ENCODE measurements at places on chromosomes 6 and 20. TPM values are rescaled to one million over a fixed set of nuclear protein-coding genes. Genes with fewer than 3 reads are reported as not detected.
A peak's percentile ranks its signal among the peaks of the same experiment; 100 is the strongest.

OVOL2 gene
- not detected for polyA plus RNA-seq

GRIK2 gene
- polyA plus RNA-seq, result not detected

- DNase-seq, result no peak
- peaks cover 9% of the 10 kb centered on the region for H3K27me3 ChIP-seq
- no peak overlapping the region for H3K4me3 ChIP-seq
- H3K4me1 ChIP-seq, result no peaks in the 10 kb centered on the region
These were observed 63.9 kb upstream of the SLCO4A1 start for GRCh38 chr20:62578294-62578897.

DNA sequence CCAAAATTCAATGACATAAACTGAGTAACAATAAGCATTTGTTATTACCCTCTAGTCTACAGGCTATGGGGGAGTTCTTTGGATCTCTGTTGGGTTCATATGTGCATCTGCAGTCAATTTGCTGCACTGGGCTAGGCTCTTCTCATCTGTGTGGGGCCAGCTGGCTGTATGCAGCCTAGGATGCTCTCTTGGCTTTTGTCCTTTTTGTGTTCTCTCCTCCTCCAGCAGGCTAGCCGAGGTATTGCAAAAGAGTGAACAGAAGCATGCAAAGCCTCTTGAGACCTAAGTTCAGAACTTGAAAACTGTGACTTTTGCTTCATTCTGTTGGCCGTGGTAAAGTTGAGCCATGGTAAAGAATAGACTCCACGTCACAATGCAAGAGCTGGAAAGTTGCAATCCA lies 62.8 kb upstream of the FOXO3 start:
- DNase-seq, result no peak
- H3K27ac ChIP-seq, result no peak overlapping the region
- H3K27me3 ChIP-seq, result no peaks in the 10 kb centered on the region
- peaks cover 8% of the 10 kb centered on the region for H3K36me3 ChIP-seq

GRCh38 chr6:120872262-120872578 lies 462.1 kb downstream of the TBC1D32 start:
- H3K36me3 ChIP-seq, result no peaks in the 10 kb centered on the region
- peaks cover 4% of the 10 kb centered on the region for H3K27me3 ChIP-seq
- H3K27ac ChIP-seq, result no peak overlapping the region
- DNase-seq, result no peak
- H3K4me1 ChIP-seq, result no peaks in the 10 kb centered on the region

GRCh38 chr6:127737009-127737486 lies 160.1 kb downstream of the C6orf58 start:
- no peak overlapping the region for H3K27ac ChIP-seq
- H3K36me3 ChIP-seq, result no peaks in the 10 kb centered on the region
- no peaks in the 10 kb centered on the region for H3K27me3 ChIP-seq
- no peaks in the 10 kb centered on the region for H3K4me1 ChIP-seq
- DNase-seq, result peak; percentile 35

LY6G6C gene
- polyA plus RNA-seq, result not detected

GRCh38 chr6:79138146-79138545 lies 60.1 kb upstream of the PHIP start:
- H3K36me3 ChIP-seq, result no peaks in the 10 kb centered on the region
- no peak for DNase-seq
- peaks cover 12% of the 10 kb centered on the region for H3K27me3 ChIP-seq
- H3K4me3 ChIP-seq, result no peak overlapping the region
- no peak overlapping the region for H3K27ac ChIP-seq

GRCh38 chr6:132863895-132864294 lies 49.5 kb downstream of the RPS12 start:
- no peaks in the 10 kb centered on the region for H3K36me3 ChIP-seq
- H3K4me1 ChIP-seq, result no peaks in the 10 kb centered on the region
- no peak overlapping the region for H3K27ac ChIP-seq

- peaks cover 14% of the 10 kb centered on the region for H3K4me1 ChIP-seq
- H3K27me3 ChIP-seq, result no peaks in the 10 kb centered on the region
- no peak overlapping the region for H3K27ac ChIP-seq
- no peak for DNase-seq
- H3K36me3 ChIP-seq, result peaks cover 20% of the 10 kb centered on the region
These were observed 152.0 kb downstream of the TASP1 start for GRCh38 chr20:13486694-13487093.

- no peak overlapping the region for H3K27ac ChIP-seq
- DNase-seq, result no peak
- H3K4me3 ChIP-seq, result peak overlapping the region; percentile 83
These were observed 88.1 kb upstream of the TGM3 start for GRCh38 chr20:2207770-2208097.

DNA sequence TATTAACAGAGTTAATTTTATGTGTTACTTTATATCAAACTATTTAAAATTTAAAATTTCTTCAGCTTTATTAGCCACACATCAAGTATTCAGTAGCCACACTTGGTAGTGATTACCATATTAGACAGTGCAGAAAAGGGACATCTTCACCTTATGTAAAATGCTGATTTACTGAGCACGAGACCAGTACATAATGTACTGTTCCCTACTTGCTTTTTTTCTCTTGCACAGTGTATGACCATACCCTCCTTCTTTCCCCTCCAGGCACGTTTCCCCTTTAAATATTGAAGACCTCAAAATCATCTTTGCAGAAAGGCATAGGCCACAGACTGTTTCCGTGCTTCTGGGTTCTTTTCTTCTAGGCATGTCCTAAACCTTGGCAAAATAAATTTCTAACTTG lies 17.9 kb downstream of the DSTN start:
- peaks cover 2% of the 10 kb centered on the region for H3K27me3 ChIP-seq
- no peak for DNase-seq
- H3K4me3 ChIP-seq, result no peak overlapping the region
- peak overlapping the region; percentile 30 for H3K27ac ChIP-seq
- H3K4me1 ChIP-seq, result peaks cover 58% of the 10 kb centered on the region

GRCh38 chr6:39572661-39573340 lies 152.4 kb downstream of the KIF6 start:
- no peak for DNase-seq
- no peak overlapping the region for H3K4me3 ChIP-seq
- peaks cover 5% of the 10 kb centered on the region for H3K27me3 ChIP-seq
- no peaks in the 10 kb centered on the region for H3K36me3 ChIP-seq

SLC16A10 gene
- polyA plus RNA-seq, result not detected

Measured in immature natural killer cell (primary cell).